SW480 (cell line): ENCODE measurements at places on chromosomes 13 and 19.

- DNase-seq, result no peak
Observed at GRCh38 chr13:96728463-96728862, 265.8 kb downstream of the OXGR1 start.

GRCh38 chr13:99384468-99384867 is 77.3 kb upstream of the GPR183 start:
- no peak for DNase-seq

- peak; percentile 39 for DNase-seq
Observed at GRCh38 chr19:18254546-18255503, 19.4 kb downstream of the IQCN start.

- no peak for DNase-seq
Observed at GRCh38 chr13:43720780-43721397, 65.9 kb downstream of the ENOX1 start.

DNA sequence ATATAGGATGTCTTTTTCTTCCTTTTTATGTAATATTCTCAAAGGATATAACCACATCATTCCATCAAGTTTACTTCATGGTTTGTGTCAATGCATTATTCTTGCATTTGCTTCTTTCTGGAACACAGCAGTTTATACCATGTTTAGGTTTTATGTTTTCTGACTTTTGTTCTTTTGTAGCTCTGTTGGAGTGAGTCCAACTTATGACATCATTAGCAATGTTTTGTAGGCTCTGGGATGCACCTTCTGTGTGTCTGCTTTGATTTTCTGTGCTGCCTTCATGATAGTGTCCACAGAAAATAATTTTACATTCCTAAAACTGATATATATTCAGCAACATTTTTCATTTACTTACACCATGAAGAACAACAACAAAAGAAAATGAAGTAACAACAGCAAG is 68.9 kb downstream of the SHISA2 start:
- DNase-seq, result no peak

DNA sequence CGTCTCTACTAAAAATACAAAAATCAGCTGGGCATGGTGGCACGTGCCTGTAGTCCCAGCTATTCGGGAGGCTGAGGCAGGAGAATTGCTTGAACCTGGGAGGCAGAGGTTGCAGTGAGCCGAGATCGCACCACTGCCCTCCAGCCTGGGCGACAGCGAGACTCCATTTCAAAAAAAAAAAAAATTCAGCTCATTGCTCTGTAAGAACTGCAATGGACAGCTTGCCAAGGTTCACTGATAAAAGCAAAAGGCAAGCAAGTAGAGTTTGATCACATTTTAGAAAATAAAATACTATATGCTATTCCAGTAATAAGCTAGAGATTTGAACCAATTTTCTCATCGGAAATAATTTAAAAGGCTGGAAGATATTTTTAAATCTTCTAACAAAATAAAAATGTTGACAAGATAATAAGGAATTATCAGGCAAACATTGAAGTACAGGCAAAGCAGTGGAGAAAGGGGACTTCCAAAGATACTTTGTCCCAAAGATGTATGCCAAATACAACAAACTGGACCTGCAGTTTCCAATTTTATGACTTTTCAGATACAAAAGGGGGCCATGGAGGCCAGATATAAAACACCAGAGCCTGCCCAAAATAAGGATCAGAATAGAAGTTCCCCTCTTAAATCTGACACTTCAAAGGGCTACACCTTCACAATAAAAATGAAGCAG is 29.6 kb downstream of the SLC6A16 start:
- DNase-seq, result no peak

GRCh38 chr19:39238209-39238608 is 6.6 kb downstream of the IFNL3 start:
- no peak for DNase-seq

DNA sequence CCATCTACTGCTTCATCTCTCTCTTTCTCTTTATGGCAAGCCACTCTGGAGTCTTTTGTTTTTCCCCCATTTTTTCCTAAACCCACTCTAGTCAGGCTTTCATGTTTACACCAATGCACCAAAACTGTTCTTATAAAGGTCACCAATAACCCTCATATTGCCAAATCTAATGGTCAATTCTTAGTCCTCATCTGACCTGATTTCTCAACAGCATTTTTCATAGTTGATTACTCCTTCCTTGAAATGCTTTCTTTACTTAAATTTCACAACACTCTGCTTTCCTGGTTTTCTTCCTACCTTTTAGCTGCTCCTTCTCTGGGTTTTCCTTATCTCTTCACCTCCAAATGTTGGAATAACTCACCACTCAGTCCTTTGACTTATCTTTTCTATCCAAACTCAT is 47.9 kb downstream of the MICU2 start:
- no peak for DNase-seq

DNA sequence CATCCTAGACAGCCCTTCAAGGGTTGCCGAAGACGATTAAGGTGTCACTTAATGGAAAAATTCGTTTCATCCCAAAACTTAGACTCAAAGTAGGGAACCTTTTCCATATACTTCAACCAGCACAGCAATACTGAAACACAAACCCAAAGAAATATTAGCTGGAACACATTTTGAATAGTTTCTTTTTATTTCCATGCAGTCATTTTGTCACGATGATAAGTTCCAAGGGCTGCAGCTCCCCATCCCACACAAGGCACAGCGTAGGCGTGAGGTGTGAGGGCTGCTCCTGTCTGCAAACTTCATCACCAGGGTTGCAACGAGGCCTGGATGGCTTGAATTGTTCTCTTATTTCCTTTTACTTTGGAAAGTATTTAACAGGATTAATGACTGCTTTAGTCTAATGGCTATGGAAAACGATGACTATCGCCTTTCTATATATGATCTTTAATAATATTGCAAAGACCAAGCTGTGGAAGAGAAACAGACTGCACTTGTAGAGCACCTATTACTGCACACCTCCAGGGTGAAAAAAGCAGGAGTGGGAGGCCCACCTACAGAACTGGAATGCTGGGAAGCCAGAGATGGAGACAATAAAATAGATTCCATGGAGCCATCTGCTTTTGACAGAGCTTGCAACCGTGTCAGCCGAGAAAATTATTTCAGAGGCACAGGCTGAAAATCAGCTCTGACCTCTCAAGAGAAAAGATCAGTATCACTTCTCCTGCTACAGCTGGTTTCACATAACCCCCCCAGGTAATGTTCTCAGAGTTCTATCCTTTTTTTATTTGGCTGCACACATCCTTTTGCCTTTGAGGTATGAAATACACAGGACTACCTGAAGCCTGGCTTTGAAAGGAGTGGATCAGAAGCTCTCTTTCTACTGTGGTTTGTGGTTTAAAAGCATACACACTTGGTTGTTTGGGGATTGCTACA is 274.5 kb upstream of the NBEA start:
- DNase-seq, result no peak

DNA sequence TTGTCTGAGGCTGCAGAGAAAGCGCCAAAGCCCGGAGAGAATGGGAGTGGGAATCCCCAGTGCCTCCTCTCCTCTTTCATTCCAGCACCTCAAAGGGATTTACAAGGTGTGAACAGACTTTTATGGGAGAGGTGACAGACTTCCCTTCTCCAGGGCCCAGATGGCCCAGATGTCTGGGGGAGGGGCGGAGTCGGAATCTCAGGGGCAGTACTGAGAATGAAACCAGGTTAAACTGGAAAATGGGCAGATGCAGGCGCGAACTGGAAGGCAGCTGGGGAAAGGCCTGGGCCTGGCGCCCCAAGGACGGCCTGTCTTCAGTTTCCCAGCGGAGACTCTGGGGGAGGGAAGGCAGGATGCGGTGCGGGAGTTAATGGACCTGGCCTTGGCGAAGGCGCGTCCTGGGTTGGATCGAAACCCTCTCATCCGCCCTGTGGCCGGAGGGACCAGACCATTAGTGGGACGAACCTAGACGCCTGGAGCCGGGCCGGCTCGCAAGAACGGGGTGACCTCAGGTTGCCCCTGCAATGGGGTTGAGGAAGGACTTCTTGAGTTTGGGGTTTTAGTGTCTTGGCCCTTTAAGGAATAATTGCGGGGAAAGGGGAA is 592 bp upstream of the TRIP10 start:
- no peak for DNase-seq

GRCh38 chr13:68160466-68160865 is 930.3 kb upstream of the PCDH9 start:
- no peak for DNase-seq
